Stimulated activated CD4-positive, alpha-beta T cell treated with anti-CD3 and anti-CD28 coated beads, Interleukin-1b, Interleukin-23, amount 100 ng/mL, for 4 hours (primary cell): ENCODE measurements at places on chromosomes 16 and 17.

DNA sequence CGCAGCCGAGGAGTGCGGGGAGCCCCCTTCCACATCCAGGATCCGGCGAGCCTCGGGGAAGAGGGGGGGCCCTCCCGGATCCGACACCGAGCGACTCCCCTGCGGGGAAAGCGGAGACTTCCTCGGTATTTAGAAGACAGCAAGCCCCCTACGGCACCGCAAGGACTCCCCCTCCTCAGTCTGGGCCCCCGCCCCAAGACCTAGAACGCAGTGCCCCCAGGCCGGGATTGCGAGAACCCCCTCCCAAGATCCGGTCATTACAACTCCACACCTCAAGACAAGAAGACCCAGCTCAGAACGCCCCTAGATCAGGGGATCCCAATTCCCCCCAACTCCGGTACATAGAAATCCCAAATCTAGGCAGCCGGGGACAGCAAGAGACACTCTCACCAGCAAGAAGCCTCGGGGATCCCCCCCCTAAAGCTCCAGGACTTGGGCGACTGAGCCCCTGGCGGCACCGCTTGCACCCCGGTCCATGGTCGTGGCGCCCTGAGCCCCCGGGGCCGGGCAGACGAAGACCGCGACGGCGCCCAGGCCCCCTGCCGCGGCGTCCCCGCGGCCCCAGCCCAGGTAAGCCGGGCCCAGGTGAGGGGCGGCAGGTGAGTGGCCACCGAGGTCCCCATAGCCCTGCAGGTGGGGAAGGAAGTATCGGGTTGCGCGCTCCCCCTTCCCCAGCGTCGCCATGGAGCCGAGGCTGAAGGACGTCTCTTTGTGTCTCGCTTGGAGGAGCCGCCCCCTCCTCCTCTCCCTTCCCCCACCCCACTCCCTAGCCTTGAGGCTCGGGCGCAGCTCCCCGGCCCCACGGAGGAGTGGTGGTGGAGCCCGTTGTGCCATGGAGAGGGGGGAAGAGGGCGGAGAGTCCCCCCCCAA, 641 bp downstream of the SBK1 start:
- no peak for DNase-seq

DNA sequence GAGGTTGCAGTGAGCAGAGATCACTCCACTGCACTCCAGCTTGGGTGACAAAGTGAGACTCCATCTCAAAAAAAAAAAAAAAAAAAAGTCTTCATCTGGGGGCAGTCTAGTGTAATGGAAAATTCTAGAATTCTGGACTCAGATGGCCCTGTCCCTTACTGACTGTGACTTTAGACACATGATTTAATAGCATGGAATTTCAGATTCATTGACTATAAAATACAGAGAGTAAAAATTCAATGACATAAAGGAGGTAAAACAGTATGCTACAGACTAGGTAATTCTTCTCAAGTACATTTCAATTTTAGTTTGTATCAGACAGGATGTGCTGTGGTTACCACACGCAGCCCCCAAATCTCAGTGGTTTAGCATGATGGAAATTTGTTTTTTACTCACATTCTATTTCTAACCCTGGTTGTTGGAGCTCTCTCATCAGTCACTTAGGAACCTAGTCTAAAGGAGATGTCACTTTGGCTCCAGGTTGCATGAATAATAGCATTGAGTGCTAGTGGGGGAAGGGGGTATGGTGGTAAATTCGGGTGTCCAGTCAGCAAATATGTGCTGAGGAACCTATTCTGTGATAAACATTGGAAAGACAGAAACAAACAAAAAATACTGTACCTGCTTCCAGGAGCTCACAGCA, 444.0 kb downstream of the XYLT1 start:
- DNase-seq, result no peak

DNA sequence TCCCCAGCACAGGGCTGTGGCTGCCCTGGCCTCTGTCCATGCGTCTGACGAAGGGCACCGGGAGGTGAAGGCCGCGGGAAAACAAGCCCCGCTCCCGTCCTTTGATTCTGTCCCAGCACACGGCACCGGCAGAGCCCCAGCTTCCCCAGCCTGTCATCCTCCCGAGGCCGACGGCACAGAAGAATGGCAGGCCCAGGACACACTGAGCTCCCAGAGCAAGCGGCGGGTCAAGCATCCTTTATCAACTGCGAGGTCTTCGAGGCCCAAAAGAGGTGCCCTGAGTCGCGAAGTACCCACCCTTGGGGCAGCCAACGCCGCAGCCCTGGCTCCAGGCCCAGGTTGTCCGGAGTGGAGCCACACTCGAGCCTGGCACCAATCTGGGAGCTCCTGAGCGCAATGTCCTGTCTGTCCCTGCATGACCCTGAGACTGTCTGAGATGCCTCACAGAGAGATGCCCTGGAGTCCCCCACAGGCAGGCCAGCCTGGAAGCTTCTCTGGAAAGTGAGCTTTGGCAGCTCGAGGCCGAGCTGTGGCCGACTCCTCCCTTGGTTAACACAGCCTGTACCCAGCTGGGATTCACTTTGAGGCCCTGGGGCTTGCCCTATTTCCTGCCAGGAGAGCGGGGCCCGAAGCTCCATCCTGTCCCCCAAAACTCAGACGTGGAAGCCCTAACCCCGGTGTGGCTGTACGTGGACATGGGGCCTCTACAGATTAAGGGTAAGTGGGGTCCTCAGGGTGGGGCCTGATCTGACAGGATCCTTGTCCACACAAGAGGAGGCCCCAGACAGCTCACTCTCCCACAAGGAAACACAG, 23.3 kb downstream of the SLC7A5 start:
- DNase-seq, result no peak

- DNase-seq, result no peak
These were observed 1.7 kb downstream of the TMEM170A start for GRCh38 chr16:75462806-75463205.

DNA sequence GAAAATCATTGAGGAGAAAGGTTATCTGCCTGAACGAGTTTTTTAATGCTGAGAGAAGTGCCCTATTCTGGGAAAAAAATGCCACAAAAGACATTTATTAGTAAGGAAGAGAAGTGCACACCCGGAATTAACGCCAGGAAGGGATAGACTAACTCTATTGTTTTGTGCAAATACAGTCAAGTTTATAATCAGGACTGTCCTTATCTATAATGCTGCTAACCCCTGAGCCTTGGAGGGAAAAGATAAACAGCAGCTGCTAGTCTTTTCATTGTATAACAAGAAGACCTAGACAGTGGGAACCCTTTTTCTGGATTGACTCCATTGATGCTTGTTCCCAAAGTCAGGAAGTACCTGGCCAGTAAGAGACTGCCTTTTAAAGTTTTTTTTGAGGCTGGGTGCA, 26.5 kb downstream of the BCAS3 start:
- no peak for DNase-seq

GRCh38 chr17:76986365-76986764, 118.2 kb downstream of the MGAT5B start:
- DNase-seq, result no peak

GRCh38 chr17:20203761-20204263, 194.7 kb downstream of the SPECC1 start:
- no peak for DNase-seq

- DNase-seq, result no peak
These were observed 53.1 kb downstream of the AIPL1 start for GRCh38 chr17:6381526-6382465.

DNA sequence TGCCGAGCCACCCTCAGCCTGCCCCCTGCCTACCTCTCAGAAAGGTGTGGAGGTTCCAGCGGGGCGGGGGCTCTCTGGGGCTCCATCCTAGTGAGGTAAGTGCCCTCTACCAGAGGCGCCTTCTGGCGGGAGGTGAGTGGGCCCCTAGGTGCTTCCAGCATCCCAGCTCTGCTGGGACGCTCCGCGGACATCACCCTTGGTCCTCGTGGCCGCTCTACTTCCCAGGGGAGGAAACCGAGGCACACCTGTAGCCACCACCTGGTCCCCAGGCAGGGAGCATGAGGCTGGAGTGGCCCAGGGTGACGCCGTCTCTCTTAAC, 1.4 kb downstream of the MCRIP2 start:
- DNase-seq, result no peak

DNA sequence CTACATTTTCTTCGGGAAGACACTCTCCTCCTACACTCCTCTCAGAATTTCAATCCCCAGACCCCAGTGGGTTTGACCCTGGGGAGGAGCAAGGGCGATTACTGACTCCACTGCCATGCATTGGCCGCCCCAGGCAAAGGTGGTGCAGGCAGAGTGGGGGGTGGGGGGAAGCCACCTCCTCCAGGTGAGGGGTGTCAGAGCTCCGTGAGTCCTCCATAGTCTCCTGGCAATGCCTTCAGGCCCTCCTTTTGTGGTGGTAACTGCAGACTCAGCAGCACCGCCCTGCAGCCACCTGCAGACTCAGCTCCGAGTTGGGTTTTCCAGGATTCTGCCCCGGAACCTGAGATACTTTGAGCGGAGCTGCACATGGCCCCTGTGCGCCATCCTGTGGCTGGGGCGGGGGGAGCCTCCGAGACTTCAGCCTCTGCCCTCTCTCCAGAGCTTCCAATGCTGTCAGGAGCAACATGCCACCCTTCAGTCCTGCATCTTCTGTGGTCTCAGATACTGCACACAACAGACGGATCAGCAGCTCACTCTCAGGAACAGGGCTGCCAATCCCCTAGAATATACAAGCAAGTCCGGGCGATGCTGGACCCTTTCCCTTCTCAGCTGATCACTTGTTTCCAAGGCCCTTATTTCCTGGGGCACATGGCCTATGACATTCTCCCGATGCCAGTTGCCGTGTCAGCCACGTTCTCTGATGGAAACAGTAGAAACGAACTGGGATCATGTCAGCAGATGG, 2.4 kb upstream of the SLC47A2 start:
- DNase-seq, result no peak

DNA sequence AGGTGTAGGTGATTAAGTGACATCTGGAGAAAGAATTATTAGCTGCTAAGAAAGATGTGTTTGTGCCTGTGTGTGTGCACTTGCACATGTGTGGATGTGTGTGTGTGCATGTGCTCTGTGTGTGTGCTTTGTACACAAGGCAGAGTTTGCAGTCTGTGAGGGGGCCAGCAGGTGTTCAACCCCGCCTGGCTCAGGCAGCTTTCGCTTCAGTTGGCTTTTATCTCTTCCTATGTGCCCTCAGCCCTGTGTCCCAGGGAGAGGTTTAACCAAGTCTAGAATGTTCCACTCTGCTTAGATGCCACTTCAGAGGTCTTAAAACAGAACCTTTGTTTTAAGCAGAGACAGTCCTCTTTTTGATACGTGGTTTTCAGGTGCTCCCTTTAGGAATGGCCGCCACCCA, 58.8 kb downstream of the CDH13 start:
- DNase-seq, result no peak

- no peak for DNase-seq
These were observed 731 bp downstream of the IKZF3 start for GRCh38 chr17:39863244-39863917.

DNA sequence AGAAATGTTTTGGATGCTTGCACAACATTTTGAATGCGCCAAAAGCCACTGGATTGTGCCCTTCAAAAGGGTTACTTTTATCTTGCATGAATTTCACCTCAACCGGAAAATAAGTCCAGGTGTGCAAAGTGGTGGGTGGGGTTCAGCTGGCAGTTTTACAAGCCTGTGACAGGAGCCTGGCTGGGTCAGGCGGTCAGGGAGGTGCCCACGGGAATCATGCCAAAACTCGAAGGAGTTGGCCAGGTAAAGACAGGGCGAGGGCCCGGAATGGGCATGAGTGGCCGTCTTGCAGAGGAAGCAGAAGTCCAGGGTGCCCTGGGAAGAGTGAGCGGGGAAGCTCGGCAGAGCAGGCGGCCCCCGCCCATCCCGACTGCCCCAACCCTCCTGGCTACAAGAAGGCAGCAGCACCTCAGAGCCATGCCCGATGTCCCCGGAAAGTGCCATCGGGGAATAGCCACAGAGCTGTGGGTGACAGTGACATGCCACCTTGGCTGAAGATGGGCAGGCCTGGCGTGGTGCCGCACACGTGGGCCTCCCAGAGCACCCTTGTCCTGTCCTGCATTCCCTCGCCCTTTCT, 19.1 kb upstream of the CACNG1 start:
- no peak for DNase-seq

DNA sequence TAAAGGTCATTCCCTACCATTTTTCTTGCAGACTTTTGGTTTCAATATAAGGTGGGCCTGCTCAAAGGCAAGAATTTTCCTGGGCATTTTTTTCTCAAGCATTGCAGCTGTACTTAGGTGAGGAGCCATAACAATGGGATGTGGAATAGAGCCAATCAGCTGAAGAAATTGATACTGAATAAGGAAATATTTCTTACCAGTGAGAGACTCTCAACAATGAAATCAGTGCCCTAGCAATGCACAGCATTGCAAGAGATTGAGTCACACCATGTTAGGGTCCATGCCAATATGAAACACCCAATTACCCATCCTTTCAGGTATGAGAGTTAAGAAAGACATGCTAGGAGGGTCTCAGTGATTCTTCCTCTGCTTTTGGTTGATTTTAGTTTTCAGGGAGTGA, 237.6 kb downstream of the SOX9 start:
- no peak for DNase-seq

DNA sequence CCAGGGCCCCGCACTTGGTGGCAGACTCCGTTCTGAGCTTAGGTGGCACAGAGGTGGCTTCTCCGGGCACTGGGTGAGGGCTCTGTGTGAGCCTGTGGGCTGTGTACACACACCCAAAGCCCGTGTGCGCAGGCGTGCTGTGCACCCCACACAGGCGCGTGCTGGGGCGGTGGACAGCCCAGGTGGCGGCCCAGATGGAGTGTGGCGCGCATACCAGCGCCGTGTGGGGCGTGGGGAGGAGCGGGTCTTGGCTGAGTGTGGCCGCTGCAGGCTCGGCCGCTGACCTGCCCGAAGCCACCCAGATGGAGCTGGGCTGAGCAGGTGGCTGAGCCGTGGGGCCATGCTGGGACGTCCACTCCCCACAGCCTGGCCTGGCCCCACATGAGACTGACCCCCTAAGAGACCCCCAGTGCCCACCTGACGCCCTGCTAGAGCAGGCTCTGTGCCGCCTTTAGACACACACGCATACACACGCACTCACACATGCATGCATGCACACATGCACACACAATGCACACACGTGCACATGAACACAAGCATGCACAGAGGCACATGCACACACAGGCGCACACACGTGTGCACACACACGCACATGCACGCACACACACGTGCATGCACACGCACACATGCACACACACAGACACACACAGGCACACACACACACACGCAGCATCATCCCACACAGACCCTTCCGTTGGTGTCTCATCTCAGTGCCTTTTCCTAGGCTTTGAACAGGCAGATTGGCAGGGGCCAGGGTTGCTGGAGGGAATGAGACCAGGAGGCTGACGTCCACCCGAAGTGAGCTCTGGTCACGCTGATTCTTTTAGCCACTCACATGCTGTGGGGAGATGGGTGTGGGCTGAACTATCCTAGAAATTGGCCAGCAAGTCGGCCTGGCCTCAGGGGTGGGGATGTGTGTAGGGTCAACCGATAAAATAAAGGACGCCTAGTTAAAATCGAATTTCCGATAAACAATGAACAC, 2.1 kb downstream of the PRR35 start:
- DNase-seq, result no peak
